ENCODE measurements at places on chromosomes 4 and X.

DNA sequence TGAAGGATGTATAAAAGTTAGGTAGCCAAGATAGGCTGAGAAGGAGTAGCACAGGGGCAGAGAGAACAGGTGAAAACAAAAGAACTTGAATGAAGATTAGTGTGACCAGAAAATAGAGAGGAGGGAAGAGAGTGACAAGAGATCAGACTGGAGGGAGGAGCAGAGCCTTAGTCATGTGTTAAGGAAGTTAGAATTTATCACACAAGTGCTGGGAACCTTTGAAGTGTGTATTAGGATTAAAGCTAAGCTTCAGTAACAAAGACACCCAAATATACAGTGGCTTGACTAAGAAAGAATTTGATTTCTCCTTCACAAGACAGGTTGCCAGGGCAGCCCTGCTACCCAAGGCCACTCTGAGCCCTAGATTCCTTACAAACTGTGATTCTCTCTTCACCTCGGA is 10.7 kb upstream of the CCDC149 start:
- no peak for DNase-seq

DNA sequence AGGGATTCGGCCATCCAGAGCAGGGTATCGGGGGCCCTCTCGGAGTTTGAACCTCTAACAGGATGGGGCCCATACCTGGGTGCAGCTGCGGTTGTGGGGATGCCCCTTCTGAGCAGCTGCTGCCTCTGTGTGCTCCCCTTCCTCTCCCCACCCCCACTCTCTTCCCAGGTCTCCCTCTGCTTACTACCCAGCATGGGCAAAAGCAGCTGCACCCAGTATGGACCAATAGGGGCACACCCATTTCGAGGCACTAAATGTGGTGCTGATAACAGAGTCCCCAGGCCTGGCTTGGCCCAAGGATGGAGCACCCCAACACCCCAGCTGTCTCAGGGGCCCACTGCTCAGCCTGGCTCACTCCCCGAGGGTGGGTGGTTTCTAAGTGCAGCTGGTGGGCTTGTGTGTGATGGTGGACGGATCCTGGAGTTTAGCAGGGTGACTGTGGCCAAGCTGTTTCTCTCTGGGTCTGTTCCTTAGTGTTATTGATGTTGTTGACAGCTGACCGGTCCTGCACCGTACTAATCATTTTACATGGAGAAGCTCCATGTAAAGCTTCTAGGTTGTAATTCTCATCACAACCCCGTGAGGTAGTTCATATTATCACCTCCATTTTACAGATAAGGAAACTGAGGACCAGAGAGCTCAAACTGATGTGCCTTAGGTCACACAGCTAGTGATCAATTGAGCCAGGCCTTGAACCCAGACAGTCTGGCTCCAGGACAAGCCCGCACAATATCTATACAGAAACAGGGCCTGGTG is 13.1 kb upstream of the KIAA0232 start:
- no peak for DNase-seq

GRCh38 chr4:13966231-13967195 is 339.0 kb upstream of the BOD1L1 start:
- DNase-seq: no peak

DNA sequence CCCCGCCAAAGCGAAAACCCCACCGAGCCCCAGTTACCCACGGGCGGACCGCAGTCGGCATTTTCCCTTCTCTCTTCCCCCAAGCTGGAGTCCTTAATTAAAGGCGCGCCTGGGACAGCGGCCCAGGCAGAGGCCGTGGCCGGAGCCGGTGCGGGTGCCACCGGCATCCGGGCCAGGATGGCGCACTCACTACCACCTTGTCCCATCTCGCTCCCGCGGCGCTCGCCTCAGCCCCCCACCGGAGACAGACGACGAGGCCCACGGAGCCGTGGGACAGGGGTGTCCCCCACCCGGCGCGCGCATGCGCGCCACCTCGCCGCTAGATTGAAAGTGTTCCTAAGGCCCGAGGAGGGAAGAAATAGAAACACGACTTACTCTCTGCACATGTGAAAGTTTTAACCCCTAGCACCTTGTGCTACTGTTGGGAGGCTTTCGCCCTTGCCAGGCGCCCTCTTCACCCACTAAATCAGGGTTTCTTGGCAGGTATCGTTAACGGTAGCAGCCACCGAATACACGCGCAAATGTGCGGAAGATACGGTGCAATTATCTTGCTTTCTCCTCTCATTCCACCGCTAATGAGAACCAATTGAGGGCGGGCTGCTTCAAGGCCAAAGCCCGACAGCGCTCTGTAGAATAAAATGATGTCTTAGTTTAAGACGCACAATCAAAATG is 64.3 kb upstream of the CCDC160 start:
- DNase-seq: no peak

DNA sequence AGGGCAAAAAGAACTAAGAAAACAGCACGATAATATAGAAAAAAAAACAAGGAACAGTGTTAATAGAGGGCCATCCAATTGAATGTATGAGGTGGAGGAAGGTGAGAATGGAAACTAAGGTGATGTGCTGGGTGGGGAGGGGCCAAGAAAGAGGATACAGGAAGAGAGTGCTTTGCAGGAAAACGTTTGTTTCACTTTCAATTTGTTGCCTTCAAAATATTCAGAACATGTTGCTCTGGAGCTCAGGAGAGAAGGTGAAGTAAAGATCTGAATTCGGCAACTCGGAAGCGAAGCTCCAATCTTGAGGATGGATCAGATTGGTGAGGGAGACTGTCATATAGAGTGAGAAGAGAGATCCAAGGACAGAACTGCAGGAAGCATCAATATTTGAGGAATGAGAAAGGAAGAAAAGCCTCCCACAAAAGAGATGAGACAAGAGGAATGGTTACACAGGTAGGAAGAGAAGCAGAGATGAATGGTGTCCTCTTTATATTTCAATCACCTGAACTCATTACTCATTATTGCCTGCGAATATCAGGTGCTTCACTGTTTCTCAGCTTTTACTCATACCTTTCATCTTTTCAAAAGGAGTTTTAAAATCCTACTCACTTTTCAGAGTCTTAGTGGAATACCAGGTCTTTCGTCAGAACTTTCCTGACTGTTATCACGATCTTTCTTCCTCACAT is 14.7 kb upstream of the SEC24D start:
- no peak for DNase-seq

GRCh38 chrX:15546745-15547144 is 46.1 kb downstream of the BMX start:
- no peak for DNase-seq

DNA sequence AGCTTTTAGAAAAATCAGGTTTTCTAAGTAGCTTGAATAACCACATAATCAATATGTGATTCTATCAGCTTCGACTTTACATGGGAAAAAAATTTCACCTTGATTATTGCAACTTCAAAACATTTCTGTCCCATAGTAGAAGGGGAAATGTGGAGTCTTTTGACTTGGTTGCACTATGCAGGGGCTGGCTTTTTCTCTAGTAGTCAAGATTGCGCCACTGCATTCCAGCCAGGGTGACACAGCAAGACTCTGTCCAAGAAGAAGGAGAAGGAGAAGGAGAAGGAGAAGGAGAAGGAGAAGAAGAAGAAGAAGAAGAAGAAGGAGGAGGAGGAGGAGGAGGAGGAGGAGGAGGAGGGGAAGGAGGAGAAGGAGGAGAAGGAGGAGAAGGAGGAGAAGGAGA is 84.9 kb downstream of the MAML3 start:
- no peak for DNase-seq

DNA sequence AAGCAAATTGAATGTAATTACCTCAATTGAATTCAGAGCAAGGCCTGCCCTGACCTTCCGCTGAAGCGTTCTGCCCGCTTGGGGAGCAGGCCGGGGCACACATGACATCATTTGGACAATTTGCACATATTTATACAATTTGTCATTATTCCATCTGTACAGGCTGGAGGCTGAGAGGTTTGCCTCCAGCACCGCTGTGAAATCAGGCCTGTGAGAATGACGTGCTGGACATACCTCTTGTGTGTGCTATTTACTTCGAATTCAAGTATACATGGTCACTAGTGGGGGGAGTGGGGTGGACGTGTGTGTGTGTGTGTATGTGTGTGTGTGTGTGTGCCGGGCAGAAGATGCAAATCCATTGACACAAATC is 285.6 kb downstream of the SHOX start:
- no peak for DNase-seq

- no peak for DNase-seq
These were observed 452.3 kb downstream of the MID1IP1 start for GRCh38 chrX:39253551-39253950.

- DNase-seq: no peak
These were observed 85.8 kb upstream of the RPS6KA3 start for GRCh38 chrX:20352504-20352903.

GRCh38 chr4:55725057-55725456 is 89.0 kb upstream of the NMU start:
- no peak for DNase-seq

DNA sequence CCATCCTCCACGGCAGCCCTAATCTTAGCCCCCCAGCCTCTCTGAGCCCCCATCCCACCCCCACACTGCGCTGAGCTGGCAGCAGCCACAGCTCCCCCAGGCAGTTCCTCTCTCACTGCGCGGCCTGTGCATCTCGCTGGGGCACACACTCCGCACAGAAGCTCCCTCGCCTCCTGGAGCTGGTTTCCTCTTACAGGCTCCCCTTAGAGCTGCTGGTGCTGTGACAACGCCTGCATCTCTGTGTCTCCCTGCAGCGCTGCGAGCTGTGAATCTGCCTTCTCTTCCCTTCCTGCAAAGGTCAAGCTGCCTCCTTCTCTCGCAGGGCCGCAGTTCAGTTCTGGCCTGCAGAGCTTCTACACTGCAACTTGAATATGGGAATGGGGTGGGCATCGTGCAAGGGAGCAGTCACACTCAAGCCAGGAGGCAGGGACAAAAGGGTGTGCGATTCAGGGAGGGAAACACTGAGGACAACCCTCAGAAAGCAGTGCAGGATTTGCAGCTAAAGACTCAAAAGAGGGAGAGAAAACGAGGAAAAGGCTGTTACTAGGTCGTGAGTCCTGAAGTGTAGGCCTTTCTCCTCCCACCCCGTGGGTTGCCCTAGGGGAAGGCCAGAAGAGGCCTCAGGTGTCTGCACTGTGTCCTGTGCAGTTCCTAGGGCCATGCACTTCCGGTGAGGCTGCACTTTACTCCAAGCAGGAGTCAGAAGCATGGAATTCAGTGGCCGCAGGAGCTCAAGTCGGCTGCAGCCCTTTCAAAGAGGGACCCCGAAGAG is 87.0 kb downstream of the BCOR start:
- DNase-seq: no peak

- DNase-seq: no peak
These were observed 145.6 kb upstream of the SCML1 start for GRCh38 chrX:17591741-17592110.

DNA sequence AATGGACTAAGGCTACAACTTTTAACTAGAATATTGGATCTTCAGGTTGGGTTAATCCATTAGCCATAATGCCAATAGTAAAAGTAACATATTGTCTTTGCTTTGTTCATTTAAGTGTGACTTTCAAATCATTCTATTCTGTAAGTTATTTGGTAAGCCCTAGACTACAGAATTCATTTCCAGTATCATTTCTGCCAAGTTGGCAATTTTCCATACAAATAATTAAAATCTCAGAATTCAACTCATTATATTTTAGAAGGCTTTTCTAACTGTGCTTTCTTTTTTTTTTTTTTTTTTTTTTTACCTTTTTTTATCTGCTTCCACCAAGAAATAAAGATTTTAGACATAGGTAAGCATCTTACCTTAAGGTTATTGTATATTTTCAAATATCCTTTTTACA is 173.4 kb downstream of the DCTD start:
- no peak for DNase-seq

GRCh38 chr4:89492581-89493071 is 185.0 kb upstream of the GPRIN3 start:
- no peak for DNase-seq

DNA sequence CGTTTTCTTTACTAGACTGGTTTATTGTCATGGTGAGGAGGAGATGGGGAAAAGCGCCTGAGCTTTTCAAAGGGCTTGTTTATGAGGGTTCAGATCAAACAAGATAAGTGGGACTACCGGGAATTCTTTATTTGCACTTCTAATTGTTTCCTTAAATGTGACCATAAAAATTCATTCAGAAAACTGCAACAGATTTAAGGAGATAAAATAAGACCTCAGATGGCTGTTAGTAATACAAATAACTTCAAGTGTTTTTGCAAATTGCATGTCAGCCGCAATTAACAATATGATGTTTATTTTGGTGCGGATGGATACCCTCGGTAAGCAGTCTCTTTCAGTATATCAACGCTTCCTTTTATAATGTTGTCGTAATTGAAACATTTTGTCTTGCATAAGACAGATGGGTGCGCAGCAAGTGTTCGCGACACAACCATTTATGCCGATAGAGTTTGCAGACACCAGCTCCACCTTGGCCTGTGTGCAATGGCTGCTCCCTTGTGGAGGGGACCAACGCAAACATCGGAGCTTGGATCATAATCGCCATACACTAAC is 151.0 kb downstream of the C4orf33 start:
- DNase-seq: no peak

GRCh38 chrX:112043997-112044396 is 38.6 kb downstream of the TRPC5 start:
- DNase-seq: no peak

DNA sequence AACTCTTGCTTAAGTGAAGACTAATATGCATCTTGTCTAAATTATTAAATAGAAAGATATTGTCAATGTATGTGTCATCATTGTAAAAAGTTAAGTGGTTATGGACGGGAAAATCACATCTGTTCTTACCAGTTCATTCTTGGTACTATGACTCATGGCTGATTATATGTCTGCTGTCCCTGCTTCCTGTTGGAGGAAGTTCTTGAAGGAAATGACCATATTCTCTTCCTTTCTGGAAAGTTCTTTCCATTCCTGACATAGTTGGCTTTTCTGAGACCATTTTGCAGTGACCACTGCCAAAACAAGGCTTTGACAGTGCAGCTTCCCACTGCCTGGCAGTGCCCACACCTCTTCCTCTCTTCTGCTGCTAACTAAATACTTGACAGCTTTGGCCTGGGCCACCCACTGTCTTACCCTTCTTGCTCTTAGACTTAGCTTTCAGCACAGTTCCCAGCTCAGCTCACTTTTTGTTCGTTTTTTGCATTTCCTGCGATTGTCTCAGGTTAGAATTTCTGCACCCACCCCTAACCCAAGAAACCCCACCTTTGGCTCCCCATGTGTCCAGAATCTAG is 13.2 kb upstream of the CLDN24 start:
- no peak for DNase-seq

GRCh38 chr4:106676173-106676921 is 307.8 kb upstream of the GIMD1 start:
- no peak for DNase-seq

GRCh38 chr4:56575820-56576429 is 70.3 kb downstream of the ARL9 start:
- DNase-seq: no peak

DNA sequence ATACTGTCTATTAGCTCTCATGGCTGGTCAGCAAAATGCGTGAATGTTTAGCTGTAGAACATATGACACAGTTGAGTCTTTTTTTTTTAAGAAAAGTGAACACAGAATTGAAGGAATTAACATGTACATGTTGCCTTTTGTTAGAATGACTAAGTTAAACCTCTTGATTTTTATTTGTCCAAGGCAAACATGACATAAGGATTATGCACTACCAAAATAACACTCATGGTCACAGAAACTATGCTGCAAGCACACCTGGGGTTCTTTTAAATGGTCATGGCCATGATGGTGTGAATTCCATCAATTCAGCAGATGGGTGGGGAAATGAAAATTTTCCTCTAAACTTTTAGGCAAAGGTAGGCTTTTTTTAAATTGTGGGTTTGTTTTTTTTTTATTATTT is 80.1 kb upstream of the CXCL13 start:
- DNase-seq: no peak

- peak; percentile 9 for DNase-seq
These were observed 1.1 kb downstream of the MAML3 start for GRCh38 chr4:140152751-140153418.
